ENCODE measurements at places on chromosomes 5 and 9.

DNA sequence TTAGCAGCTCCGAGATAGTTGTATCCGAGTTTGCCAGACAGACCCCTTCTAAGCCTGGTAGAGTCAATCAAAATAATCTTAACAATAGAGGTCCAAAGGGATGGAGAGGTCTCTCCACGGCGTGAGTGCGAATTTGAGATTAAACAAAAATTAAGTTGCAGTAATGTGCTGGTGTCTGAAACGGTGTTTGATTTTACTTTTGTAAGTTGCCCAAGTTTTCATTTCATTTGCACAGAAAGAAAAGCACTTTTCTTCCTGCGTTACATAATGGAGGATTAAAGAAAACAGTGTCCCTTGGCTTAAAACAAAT lies 1.2 kb downstream of the IRX1 start:
- DNase-seq, result no peak

DNA sequence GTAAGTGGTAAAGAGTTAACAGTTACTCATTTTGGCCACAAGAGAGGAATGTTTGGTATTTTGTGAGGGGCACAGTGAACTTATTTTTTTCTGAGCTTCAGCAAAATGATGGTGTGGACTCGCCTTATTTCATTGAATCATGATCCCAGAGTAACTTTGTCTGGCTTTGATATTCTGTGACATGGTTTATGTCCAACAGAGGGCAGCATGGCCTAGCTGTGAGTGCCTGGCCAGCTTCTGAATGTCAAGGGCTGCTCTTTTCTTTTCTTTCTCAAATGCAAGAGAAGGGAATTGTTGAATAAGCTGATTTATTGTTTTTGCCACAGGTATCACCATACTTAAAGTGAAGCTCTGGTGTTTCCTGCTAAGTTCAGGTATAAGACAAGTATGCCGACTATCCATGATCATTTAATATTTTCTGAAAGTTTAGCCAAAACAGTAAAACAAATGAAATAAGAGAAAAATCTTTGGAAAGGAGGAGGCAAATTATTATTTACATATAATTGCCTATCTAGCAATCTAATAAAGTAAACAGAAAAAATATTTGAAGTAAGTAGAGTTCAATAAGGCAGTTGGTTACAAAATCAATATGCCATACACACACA lies 31.7 kb downstream of the MRPL22 start:
- peak; percentile 15 for DNase-seq

DNA sequence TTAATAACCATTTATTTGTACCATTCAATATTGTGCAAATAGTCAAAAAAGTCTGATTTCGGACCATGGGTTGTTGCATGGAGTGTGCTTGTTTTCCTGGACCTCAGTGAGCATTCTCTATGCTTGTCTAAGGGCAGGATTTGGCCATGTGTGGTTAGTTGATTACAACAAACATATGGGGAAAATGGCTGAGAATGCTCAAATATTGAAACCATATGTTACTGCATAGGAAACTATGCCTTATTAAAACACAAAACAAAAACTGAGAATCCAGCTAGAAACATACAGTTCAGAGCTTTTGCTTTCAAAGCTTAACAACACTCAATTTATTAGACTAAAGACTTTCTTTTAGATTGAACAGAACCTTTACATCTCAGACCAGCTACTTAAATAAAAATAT lies 928.3 kb downstream of the NR2F1-AS1 start:
- no peak for DNase-seq

DNA sequence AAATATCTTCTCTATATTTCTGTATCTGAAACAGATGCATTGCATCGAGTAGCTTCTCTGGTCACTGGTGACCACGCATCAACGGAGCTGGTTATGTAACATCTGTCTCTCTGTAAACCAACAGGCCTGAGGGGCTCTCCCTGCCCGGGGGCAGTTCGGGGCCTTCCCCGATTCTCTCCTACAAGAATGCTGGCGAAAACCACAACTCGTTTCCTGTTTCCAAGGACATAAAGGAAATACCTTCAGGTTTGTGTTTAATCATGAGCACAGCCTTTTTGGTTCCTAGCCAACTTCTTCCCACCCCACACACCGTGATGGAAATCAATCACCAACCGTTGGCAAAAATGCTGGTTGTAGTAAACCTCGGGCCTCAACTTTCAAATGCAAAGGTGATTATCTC lies 25.1 kb downstream of the GDNF start:
- no peak for DNase-seq

GRCh38 chr5:78288246-78288645 lies 6.3 kb downstream of the AP3B1 start:
- no peak for DNase-seq

DNA sequence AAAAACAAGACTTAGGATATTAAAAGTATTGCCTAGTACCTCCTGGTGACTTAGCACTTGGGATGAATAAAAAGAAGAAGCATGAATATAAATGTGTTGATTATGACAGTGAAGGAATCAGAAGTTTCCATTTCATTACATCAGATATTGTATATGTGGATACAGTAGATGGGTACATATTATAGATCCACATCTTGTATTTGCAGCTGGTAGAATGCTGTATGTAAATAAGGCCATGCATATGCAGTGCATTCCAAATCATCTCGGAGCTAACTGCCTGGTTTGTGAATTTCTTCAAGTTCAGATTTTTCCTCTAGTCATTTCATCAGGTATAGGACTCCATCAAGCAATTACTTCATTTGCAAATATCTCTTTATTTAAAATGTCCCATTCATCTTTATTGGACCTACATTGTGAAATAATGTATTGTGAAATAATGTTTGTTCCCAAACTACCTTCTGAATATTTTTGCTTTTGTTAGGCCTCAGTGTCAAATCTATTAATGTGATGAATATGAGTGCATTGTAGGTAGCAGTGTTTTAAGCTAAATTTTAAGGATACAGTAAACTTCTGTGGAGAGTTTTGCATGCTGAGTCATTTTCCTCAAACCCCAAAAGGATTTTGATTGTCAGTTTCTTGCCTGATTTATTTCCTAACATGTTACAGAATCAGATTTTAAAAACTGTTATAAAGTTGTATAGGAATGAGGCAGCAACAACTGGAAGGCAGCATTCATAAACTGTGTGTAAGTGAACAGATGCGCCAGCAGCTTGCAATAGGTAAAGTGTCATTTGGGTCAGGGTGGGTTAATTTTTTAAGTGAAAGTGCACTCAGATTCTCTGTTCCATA lies 370.8 kb upstream of the RIOK2 start:
- DNase-seq, result no peak

- no peak for DNase-seq
These were observed 32.2 kb downstream of the PCDH1 start for GRCh38 chr5:141846031-141846430.

GRCh38 chr9:74645007-74645639 lies 148.0 kb downstream of the RORB start:
- peak; percentile 3 for DNase-seq

GRCh38 chr9:27150746-27151406 lies 41.9 kb downstream of the TEK start:
- DNase-seq, result no peak

DNA sequence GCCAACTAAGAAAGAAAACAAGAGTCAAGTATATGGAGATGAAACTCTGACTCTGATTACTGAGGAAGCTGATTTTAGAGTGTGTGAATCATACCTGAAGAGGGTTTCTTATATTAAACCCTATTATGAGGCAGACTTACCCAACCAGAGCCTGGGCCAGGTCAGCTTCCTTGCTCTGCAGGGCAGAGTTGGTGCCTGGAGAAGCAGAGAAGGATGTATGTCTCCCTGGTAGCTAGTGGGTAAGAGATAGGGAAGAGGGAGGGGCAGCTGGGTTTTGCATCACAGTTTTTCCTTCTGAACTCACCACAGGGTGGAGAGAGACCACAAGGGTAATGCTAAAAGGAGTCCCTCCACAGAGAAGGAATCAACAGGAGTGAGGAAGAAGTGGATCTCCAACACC lies 104.1 kb downstream of the CMYA5 start:
- peak; percentile 1 for DNase-seq

DNA sequence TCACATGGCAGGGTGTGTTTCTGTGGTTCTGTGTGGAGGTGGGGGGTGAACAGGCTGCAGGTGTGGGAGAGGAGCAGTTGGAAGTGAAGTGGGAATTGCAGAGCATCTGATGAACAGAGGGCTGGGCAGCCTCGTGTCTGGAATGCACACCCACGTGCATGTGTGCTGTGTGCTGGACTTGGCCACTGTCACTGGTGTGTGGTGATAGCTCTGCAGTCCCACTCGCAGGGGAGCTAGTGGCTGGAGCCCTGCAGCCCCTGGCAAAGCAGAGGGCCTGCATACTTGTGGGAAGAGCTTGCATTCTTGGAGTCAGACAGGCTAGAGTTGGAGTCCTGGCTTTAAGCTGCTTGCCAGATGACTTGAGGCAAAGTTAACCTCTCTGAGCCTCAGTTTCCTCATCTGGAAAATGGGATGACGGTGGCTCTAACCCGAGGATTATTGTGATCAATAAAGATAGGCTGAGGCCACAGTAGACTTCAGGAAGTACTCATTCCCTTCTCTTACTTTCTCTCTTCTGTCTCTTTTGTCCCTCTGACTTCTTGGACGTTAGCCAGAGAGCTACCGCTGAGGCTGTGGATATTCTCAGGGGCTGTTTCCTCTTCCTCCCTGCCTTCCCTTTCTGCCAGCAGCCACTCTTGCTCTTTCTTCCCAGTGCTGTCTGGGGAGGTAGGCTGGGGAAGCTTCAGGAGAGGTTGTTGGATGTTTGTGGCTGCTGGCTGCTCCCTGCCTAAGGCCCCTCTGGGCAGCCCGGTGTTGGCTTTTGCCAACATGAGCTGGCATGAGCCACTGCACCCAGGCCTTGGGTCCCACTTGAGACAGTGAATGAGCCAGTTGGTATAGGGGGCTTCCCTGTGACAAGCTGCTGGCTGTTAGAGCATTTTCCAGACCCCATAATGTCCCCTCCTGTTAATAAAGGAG lies 18.3 kb downstream of the PSAT1 start:
- no peak for DNase-seq

DNA sequence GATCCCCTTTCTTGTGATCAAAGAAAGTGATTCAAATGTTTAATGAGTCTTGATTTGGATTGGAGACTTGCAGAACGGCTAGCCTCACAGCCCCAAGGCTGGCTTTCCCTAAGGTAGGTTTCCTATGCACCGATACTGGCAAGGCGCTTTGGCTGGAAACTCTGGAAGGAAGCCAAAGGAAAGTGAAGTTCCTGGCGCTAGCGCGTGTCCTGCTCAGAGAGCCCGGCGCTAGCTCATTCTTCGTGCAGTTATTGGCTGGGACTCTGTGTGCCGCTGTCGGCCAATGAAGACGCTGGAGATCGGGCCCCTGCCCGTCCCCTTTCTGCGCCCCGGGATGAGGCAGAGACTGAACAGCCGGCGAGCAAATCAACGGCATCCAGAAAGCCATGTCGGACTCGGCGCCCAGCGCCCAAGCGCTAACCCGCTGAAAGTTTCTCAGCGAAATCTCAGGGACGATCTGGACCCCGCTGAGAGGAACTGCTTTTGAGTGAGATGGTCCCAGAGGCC lies at the start of gene PCDHGC3:
PCDHGC3 (plus strand) TSS at position 342 of the 507 bp plus-strand sequence; CDS start at position 493, 151 bp downstream.
- peak; percentile 42 for DNase-seq

- no peak for DNase-seq
These were observed 341.7 kb upstream of the CLINT1 start for GRCh38 chr5:158200619-158201018.

GRCh38 chr5:124453221-124454051 lies 293.0 kb downstream of the ZNF608 start:
- DNase-seq, result peak; percentile 29

- no peak for DNase-seq
These were observed 309.8 kb downstream of the NFIB start for GRCh38 chr9:14004110-14004509.

DNA sequence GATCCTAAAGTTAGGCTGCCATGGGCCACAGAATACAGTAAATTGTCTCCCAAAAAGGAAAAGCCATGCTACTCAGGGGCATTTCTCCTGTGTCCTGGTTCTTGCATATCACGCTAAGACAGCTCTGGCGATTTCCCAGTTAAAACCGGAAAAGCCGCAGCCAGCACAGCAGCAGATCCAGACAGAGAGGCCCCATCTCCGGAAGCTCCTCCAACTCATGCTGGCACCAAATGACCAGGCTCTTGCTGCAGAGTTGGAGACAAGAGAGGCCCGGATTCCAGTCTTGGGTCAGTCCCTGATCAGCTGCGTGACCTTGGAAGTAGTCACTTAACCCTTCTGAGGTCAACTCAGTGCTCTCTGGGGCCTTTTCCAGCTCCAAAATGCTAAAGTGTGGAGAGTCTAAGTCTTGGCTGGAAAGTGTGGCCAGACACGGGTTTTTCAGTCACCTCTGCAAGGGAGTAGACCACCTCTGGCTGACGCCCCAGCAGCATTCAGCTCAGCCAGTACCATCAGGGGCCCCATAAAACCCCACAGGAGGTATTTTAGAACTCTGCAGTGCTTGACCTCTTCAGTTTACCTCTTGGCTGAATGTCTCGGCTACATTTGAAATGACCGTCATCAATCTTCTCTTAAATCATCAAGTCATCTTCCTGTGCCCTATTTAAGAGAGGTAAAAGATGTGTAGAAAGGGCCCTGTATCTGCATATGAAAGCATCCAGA lies 16.2 kb downstream of the GDNF start:
- no peak for DNase-seq

- DNase-seq, result no peak
These were observed 76.5 kb upstream of the PJA2 start for GRCh38 chr5:109486200-109486804.

Measured in activated CD4-positive, alpha-beta T cell treated with anti-CD3 and anti-CD28 coated beads, Interleukin-2, amount 50 U/mL, for 16 hours (primary cell).